NCI-H187 treated with DMSO at 0.1 percent for 48 hours (cell line): ENCODE measurements at places on chromosomes 2 and 18.

DNA sequence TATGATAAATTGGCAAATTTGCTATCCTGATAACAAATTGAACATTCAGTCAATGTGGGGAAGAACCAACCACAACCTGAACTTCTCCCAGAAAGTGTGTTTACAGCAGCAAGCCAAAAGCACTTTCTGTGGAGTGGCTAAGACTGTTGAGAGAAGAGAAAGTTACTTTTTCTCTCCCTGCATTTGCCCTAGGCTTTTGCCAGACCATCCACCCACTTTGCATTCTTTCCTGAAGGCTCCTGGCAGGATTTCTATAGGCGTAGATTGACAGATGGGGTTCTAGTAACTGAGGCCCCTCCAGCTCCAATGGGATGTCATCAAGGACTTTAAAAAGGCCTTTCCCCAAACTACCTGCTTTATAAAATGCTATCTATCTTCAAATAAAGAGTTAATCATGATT, 215.2 kb downstream of the GULP1 start:
- no peak for DNase-seq

GRCh38 chr2:186645999-186646398, 47.9 kb upstream of the FAM171B start:
- no peak for DNase-seq

DNA sequence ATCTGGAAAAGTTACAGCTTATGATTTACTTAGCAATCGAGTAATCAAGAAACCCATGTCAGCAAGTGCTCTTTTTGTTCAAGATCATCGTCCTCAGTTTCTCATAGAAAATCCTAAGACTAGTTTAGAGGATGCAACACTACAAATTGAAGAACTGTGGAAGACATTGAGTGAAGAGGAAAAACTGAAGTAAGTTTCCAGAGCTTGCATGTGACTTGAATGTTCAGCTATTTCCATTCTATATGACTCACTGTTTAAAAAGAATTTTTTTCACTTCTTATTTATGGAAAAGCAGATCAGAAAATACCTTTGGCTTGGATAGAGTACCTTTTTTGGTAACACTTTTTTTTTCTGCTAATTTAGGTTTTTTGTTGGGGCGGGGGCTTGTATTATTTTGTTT, 70.7 kb downstream of the PMS1 start:
- no peak for DNase-seq

DNA sequence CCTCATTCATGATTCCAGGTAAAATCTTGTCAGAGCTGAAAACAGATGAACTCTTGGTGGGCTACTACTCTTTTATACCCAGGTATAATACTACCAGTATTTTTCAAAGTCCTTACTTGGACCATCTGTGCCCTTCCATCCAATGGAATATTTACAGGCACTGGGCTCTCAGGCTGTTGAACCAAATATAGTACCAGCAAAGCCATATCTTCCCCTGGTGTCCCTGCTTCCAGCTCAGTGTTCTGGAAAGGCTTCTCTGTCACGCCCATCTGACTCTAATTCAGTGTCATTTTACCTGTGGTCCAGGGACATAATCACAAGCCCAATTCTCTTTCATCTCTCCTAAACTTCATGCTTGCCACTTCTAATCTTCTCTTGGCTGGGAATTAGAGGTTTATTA, 119.2 kb upstream of the STK17B start:
- DNase-seq = no peak

GRCh38 chr2:182713601-182714000, 2.5 kb upstream of the DNAJC10 start:
- DNase-seq = no peak

DNA sequence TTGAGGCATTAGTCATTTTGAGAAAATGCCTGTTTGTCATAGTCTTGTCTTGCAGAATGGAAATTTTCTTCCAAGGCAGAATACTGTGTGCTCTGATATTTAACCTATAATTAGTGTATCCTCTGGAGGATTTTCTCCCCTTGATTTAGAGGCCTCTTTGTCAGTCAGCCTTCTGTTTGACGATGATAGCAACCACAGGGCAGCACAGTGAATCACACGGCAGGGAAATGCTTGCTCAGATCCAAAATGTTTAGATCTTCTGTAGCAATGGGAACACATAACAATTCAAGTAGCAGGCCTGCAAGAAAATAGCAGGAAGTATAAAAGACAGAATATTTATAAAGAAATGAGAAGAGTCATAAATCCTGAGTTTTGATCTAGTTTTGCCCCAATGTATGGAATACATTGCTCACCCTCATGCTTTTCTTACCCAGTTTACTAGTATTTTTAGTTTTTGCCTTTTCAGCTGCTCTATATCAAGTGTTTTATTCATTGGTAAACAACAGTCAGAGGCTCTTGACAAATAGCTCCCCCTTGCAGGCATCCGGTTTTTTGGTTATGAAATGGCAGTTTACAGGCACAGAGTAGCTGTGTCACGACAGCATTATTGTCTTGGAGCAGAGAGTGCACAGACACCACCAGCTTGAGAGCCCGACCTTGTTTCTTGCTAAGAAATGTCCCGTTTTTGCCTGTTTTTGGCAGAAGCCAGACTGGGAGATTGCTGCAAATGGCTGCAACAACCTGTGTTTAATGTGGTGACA, 185.1 kb downstream of the MYO3B start:
- no peak for DNase-seq

- peak; percentile 41 for DNase-seq
Observed at GRCh38 chr2:56040189-56040588, 116.6 kb upstream of the EFEMP1 start.

DNA sequence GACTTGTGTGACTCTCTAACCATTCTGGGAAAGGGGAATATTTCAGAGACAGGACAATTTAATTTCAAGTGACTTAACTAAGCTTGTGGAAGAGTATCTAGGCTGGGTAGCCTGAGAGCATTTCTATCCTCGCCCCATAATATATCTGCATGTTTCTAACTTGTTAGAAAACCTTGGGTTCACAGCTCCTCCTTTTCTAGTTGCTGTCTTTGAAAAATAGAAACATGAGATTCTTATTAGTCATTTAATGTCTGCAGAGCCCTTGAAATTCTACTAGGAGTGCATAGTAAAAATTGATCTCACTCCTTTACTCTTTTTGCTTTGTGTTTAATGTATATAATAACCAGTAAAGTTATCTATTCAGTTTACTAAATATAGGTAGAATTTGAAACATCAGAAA, 22.4 kb downstream of the CTLA4 start:
- DNase-seq = no peak

DNA sequence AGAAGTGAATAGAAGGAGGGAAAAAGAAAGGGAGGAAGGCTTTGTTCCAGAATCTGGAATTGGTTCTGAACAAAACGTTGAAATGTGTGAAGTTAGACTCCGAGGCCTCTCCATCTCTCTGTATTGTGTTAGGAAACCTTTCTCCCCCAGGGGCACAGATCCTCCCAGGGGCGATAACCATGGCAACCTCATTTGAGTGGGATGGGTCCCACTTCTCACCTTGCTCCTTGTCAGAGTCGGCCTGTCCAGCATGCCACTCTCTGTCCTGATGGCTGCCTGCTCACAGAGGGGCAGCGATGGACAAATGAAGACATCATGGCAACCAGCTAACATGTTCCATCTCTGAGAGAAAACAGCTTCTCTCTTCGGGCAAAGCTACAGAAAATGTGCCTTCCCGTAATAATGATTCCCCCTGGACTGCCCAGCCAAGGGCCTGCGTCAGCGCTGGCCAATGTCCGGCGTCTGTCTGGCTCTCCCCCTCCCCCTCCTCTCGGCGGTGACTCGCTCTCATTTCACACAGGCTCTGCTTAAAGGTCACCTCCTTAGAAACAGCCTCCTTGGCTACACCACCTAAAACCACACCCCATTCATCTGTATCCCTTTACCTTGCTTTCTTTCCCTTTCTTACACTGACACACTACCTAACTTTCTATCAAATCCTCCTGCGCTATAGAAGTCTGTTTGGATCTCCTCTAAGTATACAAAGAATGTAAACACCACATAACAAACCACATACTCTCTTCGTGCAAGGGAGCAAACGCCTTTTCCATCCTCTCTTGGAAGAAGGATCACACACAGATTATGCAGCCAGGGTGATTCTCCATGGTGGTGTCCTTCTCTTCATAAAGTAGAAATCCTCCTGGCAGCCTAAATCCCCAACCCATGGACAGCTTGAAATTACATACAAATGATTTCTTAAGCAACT, 32.1 kb upstream of the TTC39C start:
- no peak for DNase-seq

DNA sequence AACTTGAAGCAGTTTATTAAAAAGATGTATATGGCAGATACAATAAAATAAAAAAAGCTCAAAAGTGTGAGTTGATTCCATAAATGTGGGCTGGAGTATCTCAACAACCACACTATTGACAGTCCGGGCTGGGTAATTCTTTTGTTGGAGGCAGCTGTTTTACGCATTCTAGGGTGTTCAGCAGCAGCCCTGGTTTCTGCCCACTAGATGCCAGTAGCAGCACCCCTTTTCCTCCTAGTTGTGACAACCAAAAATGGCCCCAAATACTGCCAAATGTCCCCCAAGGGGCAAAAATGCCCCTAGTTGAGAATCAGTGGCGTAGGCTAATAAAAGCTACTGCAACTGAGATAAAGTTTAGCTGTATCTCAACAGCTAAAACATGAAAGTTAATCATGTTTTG, 44.8 kb downstream of the CHMP3 start:
- no peak for DNase-seq

DNA sequence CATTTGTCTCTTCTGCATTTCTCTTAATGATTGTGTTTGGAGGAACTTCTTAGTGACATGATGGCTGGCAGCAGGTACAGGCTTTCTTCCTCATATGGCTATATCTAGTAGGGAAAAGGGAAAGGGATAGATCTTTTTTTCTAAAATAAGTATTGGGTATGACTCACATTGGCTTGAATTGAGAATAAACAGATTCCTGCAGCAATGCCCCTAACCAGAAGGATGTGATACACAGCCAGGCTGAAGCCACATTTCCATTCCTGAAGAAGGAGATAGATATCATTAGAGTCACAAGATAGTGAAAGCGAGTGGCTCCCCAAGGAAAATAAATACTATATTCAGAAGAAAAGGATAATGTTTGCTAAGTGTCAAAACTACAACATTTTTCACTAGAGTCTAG, 61.1 kb downstream of the VWC2L start:
- DNase-seq = no peak

DNA sequence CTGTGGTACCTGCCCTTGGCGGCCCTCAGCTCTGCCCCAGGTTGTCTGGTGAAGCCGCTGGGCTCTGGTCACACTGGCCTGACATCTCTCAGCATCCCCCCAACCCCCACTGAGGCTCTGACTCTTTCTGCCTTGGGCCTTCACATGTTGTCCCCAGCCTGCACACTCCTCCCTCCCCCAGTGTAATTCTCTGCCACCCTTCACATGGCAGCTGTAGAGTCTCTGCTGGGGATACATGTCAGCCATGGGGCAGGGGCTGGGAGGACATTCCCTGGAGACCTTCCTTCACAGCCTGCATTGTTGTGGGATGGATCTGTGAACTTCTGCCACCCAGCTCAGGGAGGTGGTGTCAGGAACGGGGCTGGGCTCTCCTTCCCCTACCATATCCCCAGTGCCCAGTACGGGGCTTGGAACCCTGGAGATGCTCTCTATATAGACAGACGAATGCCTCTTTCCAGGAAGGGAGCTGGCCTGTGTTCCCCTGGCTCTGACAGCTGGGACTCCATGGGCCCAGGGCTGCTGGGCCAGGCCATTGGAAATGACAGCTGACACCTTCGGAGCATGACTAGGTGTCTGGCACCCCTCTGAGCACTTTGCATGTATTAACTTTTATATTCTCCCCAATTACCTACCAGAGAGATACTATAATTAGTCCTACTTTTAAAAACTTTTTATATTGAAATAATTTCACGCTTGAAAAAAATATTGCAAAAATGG, 151.5 kb downstream of the INHBB start:
- DNase-seq = no peak

DNA sequence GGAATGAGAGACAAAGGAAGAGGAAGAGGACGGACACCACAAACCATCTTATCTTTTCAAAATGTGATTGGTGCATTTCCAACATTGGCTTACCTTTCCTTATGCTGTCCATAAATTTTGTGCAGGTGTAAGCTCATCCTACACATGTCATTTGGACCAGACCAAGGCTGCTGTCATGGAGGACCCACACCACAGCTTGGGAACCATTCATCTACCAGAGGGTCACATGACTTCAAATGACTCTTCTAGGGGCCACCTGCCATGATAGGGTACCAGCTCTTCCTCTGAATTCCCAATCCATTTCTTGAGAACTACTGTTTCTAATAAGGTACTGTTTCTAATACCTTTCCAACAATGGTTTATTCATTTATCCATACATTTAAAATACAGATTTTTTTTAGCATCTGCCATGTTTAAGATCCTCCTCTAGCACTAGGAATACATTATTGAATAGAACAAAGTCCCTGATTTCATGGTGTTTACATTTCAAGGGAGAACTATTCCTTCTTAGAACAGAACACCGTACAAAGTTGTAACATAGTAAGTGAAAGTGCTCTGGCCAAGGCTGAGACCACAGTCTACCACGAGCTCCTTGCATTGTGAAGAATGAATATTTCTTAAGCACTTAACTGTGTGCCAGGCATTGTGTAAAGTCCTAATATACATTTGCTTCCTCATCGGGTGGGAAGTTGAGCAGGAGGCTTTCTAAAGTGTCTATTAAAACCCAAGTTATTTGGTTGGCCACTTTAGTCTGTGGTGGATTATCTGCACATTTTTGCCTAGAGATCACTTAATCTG, 246.1 kb upstream of the FN1 start:
- DNase-seq = no peak

GRCh38 chr18:37714691-37715090, 149.1 kb upstream of the CELF4 start:
- DNase-seq = no peak

- no peak for DNase-seq
Observed at GRCh38 chr2:202778217-202778616, 93.3 kb downstream of the ICA1L start.

DNA sequence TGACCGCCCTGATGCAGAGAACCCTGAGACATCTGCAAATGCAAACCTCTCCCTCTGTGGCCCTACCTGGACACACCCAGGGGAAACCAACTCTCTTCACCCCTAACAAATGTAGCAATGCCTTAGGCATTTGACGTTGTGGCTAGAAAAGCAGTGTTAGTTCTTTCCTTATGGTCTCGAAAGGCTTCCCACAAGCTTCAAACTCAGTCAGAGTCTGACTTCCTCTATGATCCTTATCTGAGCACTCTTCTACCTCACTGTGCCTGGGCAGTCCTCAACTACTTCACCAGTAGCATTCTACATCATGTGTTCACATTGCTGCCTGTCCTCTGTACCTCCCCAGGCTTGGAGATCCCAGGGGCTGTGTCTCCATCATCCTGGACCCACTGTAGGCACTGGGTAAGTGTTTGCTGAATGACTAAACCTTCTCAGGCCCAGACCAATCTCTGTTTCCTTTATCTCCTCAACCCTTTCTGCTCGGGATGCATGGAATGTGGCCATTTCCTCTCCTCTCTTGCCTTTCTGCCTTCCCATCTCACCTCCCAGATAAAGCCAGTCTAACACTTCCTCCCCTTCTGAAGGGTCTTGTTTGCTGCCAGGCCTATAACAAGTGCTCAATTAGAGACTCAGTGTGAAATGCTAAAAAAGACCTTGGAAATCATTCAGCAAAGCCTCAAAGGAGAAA, 91.7 kb upstream of the ACAA2 start:
- no peak for DNase-seq
